ENCODE measurements at places on chromosomes 3 and 15.

DNA sequence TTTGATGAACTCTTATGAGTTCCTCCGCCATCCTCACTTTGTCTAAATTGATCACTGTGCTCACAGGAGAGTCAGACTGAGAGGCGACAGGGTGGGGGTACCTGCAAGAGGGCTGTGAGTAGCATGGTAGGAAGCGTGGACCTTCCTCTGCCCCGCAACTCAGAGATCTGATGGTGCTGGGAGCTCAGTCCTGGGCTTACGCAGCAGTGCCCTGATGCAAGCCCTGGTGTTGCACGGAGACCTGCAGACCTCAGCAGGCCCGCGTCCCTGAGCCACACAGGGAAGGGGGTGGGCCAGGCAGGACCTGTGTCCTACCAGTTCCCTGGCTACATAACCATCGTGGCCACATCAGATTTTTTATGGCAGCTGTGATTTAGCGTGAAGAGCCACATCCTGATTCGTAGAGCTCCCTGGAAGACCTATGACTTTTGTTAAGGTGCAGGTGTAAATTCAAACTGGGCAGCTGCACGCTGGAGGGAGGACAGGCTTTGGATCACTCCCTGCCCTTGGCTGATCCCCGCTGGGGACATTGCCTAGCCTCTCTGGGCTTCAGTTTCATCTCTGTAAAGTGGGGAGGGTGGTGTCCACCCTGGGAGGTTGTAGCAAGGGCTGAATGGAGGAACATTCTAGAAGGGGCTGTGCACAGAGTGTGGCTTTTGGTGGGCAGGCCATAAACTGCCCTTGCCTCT is 176.1 kb downstream of the KLF13 start:
- no peak for DNase-seq

DNA sequence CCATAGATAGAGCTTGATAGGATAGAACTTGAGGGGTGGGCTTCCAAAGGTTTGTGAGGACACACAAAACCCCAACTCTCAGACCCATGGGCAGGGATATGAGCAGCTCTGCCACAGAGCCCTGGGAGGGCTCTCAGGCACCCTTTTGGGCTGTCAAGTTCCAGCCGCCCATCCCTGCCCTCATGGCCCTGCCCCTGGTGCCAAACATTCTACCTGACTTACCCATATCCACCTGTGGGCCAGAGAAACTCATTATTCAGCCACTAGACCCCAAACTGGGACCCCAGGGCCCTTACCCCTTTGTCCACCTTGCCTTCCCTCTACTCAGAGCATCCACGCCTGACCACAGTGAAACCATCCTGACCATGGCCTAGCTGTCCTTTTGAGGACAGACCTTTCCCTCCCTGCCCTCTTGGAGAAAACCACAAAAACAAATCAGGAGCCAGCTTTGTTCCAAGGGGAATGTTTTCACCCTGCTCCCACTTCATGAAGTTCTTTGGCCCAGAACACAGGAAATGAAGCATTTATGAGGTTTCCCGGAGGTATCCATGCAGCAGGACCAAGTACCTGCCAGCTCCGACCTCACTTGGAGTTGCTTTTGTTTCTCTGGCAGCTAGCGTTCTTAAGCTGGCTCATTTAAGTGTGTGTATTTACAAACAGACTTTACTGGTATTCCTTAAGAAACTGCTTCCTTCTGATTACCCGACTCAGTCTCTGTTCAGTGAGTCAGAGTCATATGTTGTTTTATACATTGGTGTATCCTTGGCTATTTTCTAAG is 34.2 kb upstream of the GALNT15 start:
- no peak for DNase-seq

GRCh38 chr15:68484696-68485400 is 52.9 kb upstream of the ITGA11 start:
- DNase-seq = no peak

GRCh38 chr3:53843195-53844177 is 2.7 kb downstream of the CHDH start:
- no peak for DNase-seq

DNA sequence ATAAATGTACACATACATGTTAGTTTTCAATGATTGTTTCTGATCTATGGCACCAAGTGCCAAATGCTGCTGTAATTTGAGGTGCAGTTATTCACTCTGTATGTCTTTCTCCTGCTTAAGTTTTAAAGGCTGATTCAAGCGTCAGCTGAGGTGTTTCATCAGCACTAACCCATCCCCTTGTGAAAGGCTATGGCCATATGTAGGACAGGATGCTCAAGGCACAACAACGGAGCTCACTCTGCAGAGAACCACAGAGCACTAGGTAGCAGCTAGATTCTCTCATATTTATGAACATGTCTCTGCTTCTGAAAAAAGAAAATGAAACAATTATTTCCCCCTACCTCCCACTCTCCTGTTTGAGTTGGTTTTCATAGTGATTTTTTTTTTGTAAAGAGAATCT is 340.0 kb upstream of the TMCO5A start:
- no peak for DNase-seq

DNA sequence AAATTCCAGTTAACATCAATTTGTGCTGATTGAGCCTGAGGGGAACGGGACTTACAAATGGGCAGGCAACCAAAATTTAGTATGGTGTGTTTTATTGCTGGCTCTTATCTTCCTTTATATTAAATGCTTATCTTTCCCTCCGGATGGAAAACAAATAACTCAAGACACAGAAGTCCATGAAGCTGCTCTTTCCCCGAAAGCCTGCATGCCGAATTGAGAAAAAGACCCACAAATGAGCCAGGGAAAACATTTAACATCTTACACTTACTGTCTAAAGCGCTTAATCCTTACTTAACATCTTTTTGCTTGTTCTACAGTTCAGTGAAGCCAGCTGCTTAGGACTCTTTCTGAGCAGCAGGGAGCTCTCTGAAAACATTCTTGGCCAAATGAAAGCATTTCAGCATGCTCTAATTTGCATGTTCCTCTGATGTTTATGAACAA is 49.5 kb downstream of the HEG1 start:
- no peak for DNase-seq

DNA sequence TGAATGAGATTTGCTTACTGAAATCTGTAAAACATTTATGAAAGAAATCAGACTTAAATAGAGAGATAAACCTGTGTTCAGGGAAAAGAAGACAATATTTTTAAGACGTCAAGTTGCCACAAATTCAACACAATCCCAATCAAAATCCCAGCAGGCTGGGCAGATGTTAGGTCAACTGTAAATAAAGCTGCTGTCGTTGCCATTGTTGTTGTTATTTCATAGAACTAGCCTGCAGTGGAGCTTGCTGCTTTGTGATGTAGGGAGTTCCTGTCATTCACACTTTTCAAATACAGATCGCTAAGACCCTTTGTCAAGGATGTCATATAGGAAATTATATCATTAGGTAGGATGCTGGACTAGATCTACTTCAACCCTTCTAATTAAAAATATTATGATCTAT is 123.1 kb downstream of the NEO1 start:
- DNase-seq = no peak

DNA sequence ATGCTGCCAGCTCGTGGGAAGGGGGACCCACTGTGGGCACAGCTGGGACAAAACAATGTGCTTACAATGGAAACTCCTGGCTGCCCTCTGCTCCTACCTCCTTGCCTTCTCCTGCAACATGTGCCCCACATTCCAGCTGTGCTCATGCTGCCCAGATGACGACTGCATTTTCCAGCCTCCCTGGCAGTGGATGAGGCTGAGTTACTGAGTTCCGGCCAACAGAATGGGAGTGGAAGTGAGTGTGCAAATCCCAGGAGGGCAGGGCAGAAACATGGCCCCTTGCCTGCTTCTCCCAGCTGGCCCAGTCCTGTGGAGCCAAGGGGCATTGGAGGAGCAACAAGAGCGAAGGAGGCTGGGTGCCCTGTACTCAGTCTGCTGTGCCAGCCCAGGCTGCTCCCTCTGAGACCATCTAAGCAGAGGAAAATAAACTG is 17.1 kb downstream of the KLF15 start:
- no peak for DNase-seq

Data from NCI-H1105 treated with DMSO at 0.1 percent for 48 hours (cell line).